ENCODE measurements at places on chromosomes 6 and 20. TPM values are rescaled to one million over a fixed set of nuclear protein-coding genes. Genes with fewer than 3 reads are reported as not detected.

DNA sequence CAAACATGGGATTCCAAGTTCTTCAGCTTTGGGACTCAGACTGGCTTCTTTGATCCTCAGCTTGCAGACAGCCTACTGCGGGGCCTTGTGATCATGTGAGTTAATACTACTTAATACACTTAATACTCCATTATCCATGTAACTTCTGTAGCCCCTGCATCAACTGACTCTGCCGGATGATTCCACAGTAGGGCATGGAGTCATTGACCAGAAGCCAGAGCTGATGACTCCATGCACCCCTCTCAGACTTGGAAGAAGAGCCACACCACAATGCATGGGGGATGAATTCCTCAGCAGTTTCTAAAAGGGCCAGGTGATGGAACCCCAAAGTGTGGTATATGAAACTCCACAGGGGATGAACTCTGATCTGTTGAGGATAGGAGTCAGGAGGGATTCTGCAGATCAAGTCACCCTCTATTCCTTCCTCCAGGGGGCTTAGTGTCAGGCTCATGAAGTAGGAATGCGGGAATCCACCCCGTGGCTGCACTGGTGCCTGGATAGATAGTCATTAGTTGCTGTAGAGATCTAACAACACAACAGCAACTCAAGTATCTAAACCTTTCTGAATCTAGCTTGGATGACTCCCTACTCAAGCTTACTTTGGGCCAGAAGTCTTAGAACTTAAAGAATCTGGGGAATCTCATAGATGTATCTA, 70.2 kb downstream of the GPR6 start:
- no peak for DNase-seq

MYLK2 gene
- total RNA-seq, result 0.41 TPM

GRCh38 chr6:140956571-140957369, 1176.0 kb upstream of the GJE1 start:
- DNase-seq, result no peak

DNA sequence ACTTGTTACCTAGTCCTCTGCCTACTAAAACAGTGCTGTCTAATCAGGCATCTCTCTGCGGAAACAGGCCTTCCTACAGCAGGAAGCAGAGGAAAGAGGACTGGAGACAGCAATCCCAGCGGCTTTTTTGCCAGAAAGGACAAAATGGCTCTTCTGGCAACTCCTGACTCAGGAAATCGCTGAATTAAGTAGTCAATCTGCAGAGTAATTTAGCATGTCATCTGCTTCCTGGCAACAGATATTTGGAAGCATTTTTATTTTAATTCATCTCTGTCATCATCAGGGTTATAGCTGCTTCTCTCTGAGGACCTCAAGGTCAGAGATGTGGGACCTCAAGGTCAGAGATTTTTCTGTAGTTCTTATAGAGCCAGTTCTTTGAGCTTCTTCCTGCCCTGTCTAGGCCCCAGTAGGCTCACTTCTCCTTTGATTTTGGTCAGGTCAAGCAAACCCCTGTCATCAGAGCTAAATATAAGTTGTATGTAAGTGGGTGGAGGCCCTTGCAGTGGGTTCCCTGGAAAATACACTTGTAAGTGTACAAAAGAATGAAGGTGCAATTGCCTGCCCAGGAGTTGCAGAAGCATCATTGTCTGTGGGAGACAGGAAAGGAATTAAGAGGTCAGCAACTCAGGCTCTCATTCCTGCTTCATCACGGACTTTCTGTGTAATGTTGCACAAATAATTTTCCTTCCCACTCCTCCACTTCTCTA, 229.4 kb downstream of the ALDH8A1 start:
- no peak for DNase-seq

DNA sequence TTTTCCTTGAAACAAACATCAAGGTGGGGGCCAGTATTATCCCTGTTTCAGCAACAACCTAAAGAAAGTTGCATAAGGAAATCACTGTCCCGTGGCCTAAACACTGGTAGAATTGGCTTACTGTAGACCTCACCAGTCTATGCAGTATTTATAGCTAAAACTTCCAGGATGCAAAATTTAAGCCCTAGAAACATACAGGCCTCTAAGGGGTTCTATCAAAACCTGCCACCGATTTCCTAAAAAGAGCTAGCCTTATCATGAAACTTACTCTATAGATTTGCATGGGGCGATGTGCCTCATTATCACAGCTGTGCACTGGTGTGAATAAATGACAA, 84.3 kb upstream of the FOXQ1 start:
- no peak for DNase-seq

GRCh38 chr20:24359321-24360027, 110.0 kb upstream of the SYNDIG1 start:
- no peak for DNase-seq

DNA sequence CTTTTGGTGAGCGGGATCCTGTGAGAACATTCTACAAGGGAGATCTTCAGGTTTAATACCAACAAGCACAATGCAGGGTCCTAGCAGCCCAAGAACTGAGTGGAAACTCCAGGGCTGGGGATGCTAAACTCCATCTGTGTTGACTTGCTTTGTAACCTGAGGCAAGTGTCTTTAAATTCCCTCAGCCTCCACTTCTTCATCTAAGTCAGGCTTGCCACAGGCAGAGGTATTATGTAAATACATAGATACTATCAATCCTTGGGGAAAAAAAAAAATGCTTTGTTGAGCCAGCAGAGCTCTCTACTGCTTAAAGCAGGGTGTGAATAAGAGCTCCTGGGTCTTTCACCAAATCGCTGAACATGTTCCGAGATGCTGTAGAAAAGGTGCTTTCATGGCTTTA, 114.2 kb upstream of the PHACTR1 start:
- peak; percentile 35 for DNase-seq

DNA sequence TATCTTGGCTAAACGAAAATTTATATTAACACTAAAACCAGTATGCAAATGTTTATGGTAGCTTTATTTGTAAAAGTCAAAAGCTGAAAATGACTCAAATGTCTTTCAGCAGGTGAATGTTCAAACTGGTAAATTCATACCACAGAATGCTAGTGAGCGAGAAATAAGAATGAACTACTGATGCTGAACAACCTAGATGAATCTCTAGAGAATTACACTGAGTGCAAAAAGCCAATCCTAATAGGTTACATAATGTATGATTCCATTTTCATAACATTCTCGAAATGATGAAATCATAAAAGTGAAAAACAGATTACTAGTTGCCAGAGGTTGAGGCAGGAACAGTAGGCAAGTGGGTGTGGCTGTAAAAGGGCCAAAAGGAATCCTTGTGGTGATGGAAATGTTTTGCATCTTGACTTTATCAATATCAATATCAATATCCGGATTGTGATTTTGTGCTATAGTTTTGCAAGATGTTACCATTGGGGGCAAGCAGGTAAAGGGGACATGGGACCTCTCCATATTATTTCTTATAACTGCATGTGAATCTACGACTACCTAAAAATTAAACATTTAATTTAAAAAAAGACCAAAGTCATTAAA, 26.1 kb downstream of the ZNF311 start:
- no peak for DNase-seq

- DNase-seq, result no peak
Measured at GRCh38 chr6:145784683-145785082, 29.9 kb downstream of the FBXO30 start.

IFNGR1 gene
- total RNA-seq, result 33.4 TPM

- no peak for DNase-seq
Measured at GRCh38 chr6:154471609-154472362, 38.7 kb downstream of the CNKSR3 start.

GRCh38 chr6:12032783-12033573, 20.9 kb downstream of the HIVEP1 start:
- DNase-seq, result no peak

GRCh38 chr6:52230685-52231084, 13.6 kb downstream of the IL17F start:
- DNase-seq, result no peak

DNA sequence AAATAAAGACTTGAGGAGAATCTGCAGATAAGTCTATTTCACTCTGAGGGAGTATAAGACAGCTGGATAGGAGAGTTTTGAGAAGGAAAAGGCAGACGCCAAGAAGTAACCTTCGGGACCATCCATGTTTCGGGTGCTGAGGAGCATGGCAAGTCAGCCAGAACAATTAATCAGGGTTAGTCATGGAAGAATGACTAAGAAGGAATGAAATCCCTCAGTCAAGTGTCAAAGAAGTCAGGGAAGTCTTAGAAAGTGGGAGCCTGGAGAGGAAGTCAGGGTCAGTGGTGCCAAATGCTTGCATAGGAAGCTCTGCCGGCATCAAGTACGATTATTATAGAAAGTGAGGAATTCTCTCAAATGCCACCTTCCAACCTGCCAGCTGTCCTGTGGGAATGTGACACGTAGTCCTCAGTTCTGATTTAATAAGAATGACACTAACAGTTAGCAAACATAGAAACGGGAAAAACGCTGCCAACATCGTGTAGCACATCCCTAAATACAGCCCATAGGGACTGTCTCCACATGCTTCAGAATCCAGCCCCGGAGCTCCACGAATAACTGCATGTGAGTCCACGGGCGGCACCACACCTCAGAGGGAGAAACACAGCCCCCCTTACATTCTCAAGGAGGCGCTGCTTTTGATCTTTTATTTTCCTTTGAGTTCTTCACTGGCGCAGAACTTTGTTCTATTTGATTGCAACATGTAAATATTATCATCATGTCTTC, 602.7 kb downstream of the PRKN start:
- DNase-seq, result no peak

DNA sequence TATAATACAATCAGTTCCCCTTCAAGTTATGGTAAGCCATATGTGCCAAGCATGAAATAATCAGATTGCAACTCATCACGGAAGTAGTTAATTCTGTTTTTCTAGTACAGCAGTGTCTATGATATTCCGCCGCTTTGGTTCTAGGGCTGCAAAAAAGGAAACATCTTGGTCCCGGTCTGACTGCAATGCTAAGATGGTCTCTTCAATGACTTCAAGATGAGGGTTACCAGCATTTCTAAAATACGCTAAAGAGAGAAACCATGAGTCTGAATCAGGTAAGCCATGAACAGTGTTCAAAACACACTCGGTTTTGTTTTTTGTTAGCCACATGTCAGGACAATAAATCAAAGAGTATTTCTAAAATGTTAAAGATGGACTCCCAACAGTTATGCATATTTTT, 3.2 kb upstream of the ANKRD60 start:
- no peak for DNase-seq

- DNase-seq, result no peak
Measured at GRCh38 chr20:58071298-58071697, 157.2 kb downstream of the ANKRD60 start.

- no peak for DNase-seq
Measured at GRCh38 chr6:1970151-1970561, 275.2 kb downstream of the GMDS start.

DNA sequence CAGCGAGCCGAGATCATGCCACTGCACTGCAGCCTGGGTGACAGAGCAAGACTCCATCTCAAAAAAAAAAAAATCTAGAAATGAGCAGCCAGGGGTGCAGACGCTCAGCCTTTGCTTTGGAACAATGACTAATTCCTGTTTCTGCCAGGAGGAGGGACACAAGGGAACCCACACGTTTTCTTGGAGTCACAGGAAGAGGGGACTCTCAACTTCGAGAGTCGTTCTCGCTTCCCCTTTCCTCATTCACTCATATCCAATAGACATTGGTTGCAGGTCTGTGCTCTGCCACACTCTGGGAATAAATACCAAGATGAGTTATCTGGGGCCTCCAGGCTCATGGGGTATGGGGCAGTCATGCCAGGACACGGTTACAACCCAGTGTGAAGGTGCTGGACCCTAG, 91.5 kb upstream of the RREB1 start:
- DNase-seq, result no peak

OTOR gene
- not detected for total RNA-seq

DNA sequence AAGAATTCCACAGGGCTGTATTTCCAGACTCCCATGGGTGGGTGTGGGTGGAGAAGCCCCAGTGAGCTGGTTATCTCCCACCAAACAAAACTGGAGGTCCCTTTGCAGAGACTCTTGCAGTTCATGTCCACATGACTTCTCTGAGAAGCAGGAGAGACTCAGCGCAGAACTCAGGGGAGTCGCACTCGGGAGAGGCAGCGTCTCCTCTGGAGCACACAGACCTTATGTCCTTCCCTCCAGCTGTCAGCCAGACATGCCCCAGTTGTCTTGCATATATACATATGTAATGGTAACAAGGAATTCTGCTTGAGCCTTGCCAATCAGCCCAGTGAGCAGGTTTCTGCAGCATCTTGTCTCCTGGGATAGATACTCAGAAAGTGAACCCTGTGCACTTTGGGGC, 23.8 kb downstream of the MYT1 start:
- peak; percentile 28 for DNase-seq

GRCh38 chr6:144193181-144193580, 42.9 kb downstream of the STX11 start:
- no peak for DNase-seq

- no peak for DNase-seq
Measured at GRCh38 chr6:154538640-154539191, 28.2 kb upstream of the CNKSR3 start.

GRCh38 chr20:34190262-34190661, 51.0 kb upstream of the ASIP start:
- no peak for DNase-seq

FGD2 gene
- 0.31 TPM for total RNA-seq

SCUBE3 gene
- total RNA-seq, result not detected

DNA sequence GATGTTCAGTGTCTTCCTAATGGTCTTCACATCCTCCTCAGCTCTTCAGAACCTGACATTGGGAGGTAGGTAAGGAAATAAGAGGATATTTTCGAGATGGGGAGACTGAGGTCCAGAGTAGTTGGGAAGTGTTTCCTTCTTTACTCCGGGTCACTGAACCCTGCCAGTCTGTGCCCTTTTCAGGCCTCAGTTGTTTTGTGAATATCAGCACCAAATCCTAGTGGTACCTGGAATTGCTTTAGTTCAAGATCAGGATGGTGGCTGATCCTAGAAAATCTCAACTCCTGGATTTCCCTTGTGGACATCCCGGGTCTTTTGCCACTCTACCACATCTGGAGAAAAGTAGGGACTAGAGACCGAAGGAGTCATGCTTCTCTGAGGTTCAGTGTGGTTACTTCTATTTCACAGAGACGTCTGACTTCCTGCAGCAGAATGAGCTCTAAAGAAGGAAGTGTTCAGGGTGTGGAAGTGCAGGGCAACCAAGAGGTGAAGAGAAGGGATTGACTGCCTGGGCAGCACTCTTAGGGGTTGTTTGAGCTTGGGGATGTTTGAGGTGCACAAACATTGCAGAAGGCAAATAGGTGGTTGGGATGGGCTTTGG, 995 bp downstream of the STK4 start:
- peak; percentile 45 for DNase-seq

PHACTR1 gene
- total RNA-seq, result not detected

GRCh38 chr20:58286729-58287128, 22.8 kb upstream of the RAB22A start:
- DNase-seq, result no peak

CST2 gene
- total RNA-seq, result not detected

MAFB gene
- 0.76 TPM for total RNA-seq

- no peak for DNase-seq
Measured at GRCh38 chr6:83633149-83633548, 75.8 kb downstream of the SNAP91 start.

- peak; percentile 50 for DNase-seq
Measured at GRCh38 chr20:59765599-59766177, 161.3 kb downstream of the PHACTR3 start.

All from HT-29 (cell line).